ENCODE measurements at places on chromosomes 1 and 21.

DNA sequence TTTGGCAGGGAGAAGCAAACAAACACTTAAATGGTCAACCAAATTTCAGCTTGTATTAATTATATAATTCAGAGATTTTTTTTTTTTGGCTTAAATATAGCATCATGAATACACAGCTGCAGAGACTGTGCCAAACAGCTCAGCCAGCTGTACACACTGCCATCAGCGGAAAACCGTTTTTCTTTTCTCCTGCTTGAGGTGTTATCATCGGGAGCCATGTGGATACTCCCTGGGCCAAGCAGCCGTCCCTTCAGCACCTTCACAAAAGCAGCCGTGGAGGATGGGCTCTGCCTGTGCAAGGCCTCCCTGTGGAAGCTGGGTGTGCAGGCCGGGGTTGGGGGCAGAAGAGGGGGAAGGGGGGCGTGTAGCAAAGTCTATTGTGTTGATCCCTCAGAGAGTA, 85.0 kb downstream of the NUF2 start:
- no peak for DNase-seq

DNA sequence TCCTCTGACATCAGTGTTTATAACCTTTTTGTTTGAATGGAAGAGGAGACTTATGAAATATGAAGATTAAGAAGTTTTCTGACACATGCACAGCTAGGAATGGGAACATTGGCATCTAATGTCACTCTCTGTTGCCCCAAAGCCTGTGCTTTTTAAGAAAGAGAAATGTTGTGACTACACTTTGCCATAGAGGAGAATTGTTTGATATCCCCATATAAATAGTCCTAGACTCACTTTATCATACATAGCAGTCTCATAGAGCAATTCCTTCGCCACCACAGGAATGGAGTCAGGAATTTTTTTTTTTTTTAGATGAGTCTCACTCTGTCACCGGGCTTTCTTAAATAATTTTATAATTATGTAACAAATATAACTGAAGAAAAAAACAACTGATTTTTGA, 1.5 kb downstream of the KRTAP21-3 start:
- no peak for DNase-seq

DNA sequence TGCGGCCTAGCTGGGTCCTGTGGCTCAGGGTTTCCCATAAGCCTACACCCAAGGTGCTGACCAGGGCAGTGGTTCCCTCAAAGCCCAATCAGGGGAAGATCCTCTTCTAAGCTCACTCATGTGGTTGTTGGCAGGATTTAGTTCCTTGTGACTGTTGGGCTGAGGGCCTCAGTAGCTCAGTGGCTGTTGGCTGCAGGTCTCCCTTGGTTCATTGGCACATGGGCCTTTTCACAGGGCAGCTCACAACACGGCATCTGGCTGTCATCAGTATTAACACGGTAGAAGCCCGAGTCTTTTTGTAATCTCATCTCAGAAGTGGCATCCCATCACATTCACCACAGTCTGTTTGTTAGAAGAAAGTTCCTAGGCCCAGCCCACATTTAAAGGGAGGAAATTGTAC, 188.2 kb upstream of the HMCN1 start:
- no peak for DNase-seq

- DNase-seq, result no peak
These were observed 115.9 kb downstream of the HUNK start for GRCh38 chr21:31988492-31989290.

DNA sequence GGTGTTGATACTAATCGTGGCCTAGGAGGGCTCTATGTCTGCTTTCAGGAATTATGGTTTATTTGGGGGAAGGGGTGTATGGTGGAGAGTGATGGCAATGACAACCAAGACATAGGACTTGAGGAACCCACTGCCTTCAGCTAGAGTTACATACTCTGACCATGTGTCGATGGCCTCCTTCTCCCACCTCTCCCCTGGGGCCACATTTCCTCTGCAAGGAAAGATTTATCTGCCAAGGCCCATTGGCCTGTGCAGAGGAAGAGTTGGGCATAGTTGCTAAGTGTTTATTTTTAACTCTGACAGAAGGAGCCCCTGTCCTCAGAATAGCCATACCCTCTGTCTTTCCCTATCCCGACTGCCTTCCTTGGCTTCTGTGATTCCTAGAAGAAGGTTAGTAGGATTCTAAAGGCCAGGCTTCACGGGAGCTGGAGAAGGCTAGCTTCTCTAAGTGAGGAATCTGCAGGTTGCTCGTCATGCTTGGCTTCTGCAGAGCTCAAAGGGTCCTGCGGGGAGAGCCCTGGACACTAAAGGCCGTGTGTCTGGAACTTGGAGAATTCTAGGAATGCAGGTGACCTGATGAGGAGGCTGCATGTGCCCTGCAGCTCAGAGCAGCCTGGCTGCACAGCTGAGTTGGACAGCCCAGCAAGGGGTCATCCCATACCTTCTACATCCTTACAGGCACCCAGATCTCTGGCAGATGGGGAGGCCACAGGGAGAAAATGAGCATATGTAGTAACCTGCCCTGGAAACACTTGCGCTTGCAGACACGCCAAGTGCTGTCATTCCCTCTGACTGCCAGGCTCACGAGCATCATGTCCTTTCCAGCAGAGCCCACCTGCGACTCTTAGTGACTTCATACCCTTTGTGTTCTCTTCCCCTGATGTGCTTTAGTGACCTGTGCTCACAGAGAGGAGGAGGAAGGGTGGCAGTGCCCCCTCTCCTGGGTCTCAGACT, 9.7 kb downstream of the MAPKAPK2 start:
- DNase-seq, result no peak

GRCh38 chr1:90394247-90394646, 322.9 kb downstream of the BARHL2 start:
- no peak for DNase-seq
